Tongue (tissue), 3 donors: ENCODE measurements at places on chromosomes 3 and 15.

- DNase-seq: no peak
These were observed 82.6 kb upstream of the ARHGEF3 start for GRCh38 chr3:56884387-56884786.

GRCh38 chr3:21117370-21117769, 633.6 kb downstream of the ZNF385D start:
- no peak for DNase-seq

DNA sequence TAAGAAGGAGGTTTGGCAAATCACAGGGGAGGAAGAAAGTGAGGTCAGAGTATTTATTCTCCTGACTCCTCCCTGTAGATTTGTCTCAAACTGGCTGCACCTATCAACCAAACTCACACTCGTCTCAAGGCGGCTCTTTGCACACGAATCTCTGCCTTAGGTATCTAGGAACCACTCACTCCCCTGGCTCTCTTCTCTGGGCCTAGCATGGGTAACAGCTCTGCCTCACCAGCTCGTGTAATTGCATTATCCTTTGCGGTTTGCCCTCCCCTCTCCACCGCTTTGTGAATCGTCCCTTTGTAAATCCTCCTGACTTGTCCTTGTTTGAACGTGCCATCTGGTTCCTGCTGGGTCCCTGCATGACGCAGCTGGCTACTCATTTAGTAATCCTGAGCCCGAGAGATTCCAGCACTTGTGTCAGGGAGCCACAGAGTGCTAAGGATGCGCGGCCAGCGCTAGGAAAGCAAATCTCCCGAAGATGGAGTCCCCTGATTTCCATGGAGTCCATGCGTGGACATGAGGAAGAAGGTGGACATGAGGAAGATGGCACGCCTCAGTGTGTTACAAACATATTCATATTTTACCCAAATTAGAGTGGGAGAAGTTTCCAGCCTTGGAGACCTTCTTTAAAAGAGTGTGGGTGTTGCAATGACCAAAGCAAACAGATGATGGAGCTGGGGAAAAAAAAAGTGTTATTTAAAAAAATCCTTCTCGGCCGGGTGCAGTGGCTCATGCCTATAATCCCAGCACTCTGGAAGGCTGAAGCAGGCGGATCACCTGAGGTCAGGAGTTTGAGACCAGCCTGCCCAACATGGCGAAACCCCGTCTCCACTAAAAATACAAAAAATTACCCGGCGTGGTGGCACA, 26.7 kb downstream of the NRROS start:
- peak; percentile 64 for DNase-seq

DNA sequence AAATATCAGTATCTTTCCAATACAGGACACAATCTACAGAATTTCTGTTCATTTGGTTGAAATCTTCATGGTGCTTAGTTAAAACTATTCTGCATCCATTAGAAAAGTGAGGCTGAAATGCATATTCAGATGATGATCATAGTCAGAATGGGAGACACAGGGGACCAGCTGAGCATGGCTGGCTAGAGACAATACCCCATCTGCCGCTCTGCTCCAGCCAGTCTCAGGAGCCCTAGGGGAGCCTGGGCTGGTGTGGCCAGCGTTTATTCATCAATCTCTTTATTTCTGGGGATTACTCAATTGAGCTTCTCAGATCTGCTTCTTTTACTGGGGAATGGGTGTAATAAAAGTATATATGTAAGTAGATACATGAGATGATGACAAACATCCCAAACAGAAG, 470.9 kb upstream of the CDIN1 start:
- no peak for DNase-seq

- no peak for DNase-seq
These were observed 15.9 kb downstream of the HRH1 start for GRCh38 chr3:11170052-11170770.
